ENCODE measurements at places on chromosomes 16 and 17.
A peak's percentile ranks its signal among the peaks of the same experiment; 100 is the strongest.

DNA sequence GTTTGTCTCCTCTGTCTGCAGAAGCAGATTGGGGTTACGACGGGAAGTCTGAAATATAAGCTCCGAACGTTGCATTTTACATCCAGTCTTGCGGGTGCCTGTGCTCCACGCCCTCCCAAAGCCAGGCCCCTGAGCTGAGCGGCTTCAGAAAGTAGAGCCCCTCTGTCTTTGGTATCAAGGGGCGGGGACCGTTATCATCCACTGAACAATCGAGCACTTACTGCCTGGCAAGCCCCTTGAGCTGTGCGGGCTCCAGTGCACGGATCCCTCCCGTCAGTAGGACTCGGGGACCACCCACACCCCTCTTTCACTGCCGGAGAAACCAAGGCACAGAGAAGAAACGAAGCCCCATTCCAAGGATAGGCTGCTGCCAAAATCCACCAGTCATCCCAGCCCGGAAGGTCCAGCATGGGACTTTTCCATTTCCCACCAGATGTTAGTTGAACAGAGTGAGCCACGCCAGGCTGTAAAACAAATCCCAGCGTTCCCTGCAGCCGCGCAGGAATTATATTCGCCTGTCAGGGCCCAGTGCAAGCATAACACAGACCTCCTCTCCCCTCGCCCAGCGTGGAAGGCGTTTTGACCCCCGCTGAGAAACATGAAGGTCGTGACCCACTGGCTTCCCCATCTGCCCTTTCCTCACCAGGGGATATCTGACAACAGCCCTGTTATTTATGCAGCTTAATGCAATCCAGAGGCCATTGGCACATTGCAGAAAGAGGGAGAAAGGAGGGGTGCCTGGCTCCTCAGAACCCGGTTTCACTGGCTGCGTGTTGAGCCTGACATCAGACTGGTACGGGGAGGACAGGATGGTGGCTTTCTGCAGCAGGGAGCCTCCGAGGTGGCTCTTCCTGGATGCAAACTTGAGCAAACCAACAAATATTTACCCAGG, 212.2 kb upstream of the FOXF1 start:
- peak; percentile 59 for DNase-seq

DNA sequence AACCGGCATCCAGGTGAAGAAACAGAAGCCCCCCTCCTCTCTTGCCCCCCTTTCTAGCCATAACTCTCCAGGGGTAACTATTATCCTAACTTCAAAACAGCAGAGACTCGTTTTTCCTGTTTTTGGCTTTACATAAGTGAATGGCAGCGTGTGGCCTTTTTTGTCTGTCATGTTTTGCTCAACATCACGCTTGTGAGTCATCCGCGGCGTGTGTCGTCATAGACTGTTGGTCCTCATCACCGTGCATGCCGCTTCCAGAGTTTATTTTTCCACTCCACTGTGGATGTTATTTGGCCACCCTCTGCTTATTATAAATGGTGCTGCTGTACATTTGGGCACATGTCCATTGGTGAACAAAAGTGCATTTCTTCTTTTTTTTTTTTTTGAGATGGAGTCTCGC, 52.6 kb downstream of the ERN1 start:
- no peak for DNase-seq

- no peak for DNase-seq
Observed at GRCh38 chr16:49216593-49216992, 65.0 kb downstream of the CBLN1 start.

GRCh38 chr17:1574697-1575471, 12.3 kb upstream of the PITPNA start:
- no peak for DNase-seq

GRCh38 chr16:81888520-81889394, 109.7 kb downstream of the PLCG2 start:
- no peak for DNase-seq

DNA sequence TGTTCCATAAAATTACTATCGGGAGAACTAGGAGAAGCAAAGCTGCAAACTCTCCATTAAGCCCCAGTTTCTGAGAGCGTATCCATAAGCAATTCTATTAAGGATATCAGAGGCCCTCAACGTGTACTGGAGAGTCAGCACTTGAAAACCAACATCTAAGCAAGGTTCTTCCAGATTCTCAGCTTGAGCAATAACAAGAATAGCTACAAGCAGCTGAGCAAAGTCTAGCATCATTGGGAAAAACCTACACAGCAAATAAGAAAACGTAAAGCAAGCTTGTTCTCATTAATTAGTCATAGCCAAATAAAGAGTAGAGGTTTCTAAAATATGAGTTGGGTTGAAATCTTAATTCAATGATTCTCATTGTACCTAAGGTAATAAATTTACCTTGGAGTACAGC, 26.9 kb upstream of the COX10 start:
- DNase-seq: no peak
